ENCODE measurements at places on chromosomes 7 and 10. TPM values are rescaled to one million over a fixed set of nuclear protein-coding genes. Genes with fewer than 3 reads are reported as not detected.
A peak's percentile ranks its signal among the peaks of the same experiment; 100 is the strongest.

DNA sequence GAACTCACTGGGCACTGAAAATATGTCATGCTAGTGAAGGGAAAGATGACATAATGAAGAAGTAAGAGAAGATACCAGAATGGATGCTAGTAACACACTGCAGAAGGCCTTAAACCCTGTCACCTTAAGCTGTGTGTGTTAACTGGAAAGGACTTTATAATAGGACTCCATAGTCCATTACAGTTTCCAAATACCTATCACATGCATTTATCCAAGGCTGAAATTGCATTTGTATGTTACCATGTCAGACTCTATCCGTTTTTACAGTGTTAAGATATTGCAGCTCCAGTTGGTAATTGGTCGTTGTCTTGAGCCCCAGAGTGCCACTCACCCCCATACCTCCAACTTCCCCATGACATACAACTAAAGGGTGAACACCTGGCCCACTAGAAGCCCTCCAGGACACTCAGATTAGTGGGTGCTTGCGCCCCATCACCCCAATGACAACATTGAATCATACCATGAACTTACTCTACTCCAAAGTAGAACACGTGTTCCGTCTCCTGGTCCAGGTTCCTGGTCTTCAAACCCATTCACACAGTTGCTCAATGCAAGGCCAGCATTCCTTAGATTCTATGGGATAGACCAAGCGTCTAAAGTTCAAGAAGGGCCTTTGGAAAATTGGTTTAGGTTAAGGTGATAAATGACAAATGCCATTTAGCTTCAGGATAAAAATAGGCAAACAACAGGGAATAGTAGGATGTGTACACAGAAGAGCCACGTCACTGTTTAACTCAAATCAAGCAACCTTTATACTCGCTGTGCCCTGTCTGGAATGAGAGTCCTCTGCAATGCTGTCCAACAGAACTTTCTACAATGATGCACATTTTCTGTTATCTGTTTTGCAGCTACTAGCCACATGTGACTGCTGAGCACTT lies 2.1 kb upstream of the RAPGEF5 start:
- no peak for DNase-seq

Gene WNT2
- total RNA-seq = 1.0 TPM

GRCh38 chr10:71449026-71449425 lies 52.3 kb downstream of the CDH23 start:
- DNase-seq = no peak

DNA sequence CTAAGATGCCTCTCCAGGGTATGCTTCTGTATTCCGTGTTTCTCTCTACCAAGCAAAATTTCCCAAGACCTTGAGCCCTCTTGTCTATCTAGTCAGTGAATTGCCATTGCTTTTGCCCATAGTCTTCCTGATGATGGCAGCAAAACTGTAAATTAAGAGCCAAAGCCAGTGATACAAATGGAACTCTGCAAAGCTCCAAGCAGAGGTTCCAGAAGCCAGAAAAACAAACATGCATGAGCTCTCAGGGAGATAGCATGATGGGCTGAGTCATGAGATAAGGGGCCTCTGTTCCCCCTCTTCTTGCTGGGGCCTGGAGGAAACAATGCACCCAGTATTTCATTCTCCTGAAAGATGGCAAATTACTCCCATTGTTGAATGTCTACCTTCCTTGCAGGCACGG lies 24.7 kb downstream of the LSMEM1 start:
- no peak for DNase-seq

Gene ANXA8L1
- total RNA-seq = not detected

Gene TSPAN13
- total RNA-seq = 8.8 TPM

DNA sequence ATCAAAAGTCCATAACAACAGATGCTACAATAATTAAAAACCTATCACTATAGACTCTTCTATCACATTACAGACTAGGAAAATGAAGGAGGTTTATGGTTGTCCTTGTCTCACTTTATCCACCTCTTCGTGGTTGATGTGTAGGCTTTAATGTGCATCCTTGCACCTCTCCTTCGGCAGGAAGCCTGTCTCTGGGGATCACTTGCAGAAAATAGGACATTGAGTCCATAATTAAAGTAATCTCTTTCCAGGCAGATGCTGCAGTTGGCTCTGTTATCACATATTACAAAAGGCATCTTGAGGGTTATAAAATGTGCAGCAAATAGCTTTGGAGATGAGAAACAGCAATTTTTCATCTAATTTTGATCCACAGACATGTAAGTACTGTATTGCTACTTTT lies 168.4 kb downstream of the RELN start:
- DNase-seq = no peak

DNA sequence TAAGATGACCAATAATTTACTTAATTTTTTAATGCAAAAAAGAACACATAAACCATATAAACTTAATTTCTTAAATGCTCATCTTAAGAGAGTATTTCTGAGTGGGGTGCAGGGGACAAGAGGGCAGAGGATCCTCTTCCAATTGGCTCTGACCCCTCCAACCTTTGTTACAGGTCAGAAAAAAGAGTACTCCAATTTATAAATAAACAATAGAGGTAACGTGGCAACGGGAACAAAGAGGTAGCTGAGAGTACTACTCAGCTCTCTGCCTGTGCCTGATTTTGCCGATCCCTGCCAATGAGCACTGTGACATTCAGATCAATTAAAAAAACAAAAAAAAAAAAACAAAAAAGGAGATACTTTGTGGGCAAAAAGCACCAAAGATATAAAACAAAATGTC lies 307.9 kb downstream of the PARD3 start:
- DNase-seq = peak; percentile 24

Gene SEPHS1
- total RNA-seq = 37.0 TPM

Gene TLL2
- 0.34 TPM for total RNA-seq

Gene AOAH
- total RNA-seq = 2.3 TPM

DNA sequence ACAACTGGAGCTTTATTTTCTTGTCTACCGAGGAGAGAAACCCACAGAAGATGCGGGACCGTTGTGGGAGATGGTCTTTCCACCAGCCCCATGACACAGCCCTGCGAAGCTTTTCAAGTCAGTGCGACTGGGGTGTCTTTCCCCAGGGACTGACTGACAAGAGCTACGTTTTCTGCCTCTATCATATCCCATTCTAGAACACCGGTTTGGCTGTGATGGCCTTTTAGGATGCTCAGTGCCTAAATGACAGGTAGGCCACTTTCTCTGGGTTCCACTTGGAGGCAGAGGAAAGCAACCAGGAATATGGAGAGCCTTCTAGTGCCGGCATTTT lies 16.9 kb downstream of the SLC13A4 start:
- DNase-seq = no peak

- DNase-seq = no peak
These were observed at the start of gene GPR141 for GRCh38 chr7:37683246-37684120. TSS of gene GPR141 (plus strand) at chr7:37683766. CDS start at chr7:37740394, 56,628 bp downstream.

DNA sequence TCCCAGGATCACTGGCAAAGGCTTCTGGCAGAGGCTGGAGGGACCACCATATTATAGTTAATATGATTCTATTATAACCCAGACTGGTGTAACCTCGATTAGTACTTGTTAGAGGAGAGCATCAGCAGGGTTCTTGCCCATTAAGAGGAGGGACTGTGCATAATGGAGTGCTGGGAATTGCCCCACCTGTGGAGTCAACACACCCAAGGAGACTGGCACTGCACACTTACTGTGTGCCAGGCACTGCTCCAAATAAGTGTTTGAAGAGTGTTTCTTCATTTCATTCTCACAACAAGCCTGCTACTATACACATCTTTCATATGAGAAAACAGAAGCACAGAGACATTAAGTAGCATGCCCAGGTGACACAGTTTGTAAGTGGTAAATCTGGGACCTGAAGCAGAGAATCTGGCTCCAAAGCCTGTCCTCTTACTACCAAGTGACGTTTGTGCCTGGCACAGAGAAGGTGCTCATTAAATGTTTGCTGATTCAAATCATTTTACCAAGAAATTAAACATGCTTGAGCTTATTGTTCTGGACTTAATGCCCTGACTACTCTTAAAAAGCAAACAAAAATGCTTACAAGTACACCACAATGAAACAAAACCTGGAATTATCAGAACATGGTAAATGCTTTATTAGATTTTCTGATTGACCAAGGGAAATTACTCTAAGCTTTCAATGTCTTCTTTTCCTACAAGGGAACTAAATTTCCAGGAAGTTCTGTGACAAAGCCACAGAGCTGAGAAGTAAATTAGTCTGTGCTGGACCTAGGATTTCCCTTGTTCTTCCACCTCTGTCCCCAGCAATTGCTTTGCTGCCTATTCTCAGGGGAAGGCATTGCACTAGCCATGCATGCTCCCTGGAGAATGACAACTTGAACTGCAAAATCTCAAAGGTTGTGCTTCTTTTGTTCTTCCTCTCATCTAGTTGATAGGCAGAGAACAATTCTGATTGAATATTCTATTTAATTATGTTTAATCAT lies 809 bp downstream of the SLC13A1 start:
- DNase-seq = no peak

Gene PVRIG
- 1.4 TPM for total RNA-seq

Data from esophagus muscularis mucosa (tissue), 4 donors.